Activated naive CD4-positive, alpha-beta T cell (primary cell): ENCODE measurements at places on chromosomes 6 and 20.

DNA sequence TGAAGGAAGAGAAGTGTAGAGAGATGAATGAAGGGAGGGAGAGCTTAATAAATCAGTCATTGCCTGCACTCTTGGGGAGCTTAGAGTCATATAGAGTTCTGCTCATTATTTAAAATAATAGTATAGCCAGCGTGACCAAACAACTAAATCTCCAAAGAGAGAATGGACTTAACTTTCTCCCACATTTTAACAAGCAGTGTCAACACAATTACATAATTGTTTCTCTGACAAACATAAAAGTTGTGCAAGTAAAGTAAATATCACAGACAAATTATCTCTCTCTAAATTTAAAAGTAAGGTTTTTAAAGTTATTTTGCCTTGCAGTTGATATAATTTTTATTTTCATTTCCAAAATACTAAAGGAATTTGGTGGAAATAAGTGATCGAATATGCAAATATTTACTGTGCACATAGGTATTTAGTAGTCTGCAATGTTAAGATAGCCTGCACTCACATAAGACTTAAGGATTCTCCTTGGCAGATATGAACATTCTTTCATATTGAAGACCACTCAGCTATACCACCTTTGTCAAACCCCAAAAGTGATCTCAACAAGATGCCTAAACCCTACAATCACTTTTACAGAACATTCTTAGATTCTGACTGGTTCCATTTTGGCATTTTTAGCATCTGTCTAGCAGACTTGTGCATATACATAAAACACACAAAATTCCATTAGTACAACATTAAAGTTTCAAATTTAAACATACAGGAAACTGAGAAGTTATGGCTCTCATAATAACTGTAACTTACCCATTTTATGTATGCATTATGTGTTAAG lies 67.7 kb downstream of the KIF6 start:
- no peak for DNase-seq

GRCh38 chr6:32194825-32195651 lies 2.6 kb upstream of the GPSM3 start:
- DNase-seq: no peak

- no peak for DNase-seq
Measured at GRCh38 chr20:15823718-15824117, 749.5 kb downstream of the KIF16B start.

GRCh38 chr20:19625426-19625825 lies 132.6 kb upstream of the RIN2 start:
- DNase-seq: no peak

- no peak for DNase-seq
Measured at GRCh38 chr6:110976575-110976974, 5.3 kb upstream of the RPF2 start.
